ENCODE measurements at places on chromosomes 5 and 9.

- no peak for DNase-seq
Observed at GRCh38 chr5:37077146-37077545, 172.0 kb downstream of the CPLANE1 start.

DNA sequence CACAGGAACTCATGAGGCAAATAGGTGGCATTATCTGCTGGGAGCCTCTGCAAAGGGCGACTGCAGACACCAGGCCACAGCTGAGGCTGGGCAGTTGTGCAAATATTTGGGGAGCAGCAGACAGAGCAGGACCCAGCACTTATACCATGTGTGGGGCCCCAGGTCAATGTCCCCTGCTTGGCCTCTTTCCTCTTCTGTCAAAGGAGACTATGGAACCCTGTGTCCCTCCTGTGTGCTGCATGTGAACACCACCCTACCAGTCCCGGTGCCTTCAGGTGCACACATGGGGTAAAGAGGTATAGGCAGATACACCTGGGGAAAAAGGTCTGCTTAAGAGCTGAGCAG is 50.8 kb downstream of the ROR2 start:
- no peak for DNase-seq

- no peak for DNase-seq
Observed at GRCh38 chr5:127959152-127959764, 124.3 kb upstream of the SLC12A2 start.

DNA sequence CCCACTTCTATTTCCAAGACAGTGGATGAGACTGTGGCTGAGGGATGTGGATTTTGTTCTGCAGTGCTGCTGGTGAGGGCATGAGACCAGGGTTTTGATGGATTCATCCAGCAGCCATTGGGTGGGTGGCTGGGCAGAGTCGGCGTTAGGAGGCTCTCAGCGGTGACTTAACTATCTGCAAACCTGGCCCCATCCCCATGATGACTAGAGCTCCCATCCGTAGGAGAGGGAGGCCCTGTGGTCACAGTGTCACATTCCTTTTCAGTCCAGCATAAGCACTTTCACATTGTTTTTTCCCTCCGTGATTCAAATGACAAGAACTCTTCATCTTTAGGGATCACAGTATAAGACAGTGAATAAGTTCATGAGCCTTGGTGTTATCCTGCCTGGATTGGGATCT is 60.4 kb upstream of the SPRY4 start:
- DNase-seq = no peak

- DNase-seq = peak; percentile 15
Observed at GRCh38 chr9:113425072-113425471, 14.5 kb downstream of the C9orf43 start.

DNA sequence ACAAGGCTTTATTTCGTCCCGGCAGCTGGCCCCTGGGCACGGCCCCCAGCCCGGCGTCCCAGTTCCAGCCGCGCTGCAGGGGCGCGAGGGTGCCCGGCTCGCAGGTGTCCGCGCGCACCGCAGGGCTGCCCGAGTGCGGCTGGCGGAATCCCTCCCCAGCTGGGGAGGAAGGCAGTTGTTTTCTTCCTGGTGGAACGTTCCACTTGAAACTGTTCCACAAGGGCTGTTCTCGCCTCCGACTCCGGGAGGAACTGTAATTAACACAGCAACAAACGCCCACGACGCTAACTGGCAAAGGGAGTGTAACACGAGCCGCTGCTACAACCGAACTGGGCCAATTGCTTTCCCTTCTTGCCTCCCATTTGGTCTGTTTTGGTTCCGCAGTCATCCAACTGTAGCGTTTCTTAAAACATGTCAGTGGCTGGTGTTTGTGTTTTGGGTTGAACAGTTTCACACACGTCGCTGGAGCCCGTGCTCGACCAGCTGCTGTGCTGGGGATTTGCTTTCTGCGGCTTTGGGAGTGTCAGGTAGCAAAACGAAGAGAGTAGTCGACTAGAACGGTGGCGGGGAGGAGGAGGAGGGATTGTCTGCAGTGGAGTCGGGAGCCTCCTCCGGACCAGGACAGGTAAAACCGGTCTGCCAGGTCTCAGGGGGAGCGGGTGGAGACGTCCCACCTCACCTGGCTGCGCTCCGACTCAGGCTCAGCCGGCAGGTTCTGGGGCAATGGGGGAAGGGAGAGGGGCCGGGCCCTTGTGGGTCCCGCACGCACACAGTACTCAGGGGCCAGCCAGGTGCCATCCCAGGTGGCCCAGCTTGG is 131.6 kb upstream of the NIPBL start:
- peak; percentile 55 for DNase-seq

GRCh38 chr5:54624805-54625568 is 107.4 kb downstream of the SNX18 start:
- no peak for DNase-seq

DNA sequence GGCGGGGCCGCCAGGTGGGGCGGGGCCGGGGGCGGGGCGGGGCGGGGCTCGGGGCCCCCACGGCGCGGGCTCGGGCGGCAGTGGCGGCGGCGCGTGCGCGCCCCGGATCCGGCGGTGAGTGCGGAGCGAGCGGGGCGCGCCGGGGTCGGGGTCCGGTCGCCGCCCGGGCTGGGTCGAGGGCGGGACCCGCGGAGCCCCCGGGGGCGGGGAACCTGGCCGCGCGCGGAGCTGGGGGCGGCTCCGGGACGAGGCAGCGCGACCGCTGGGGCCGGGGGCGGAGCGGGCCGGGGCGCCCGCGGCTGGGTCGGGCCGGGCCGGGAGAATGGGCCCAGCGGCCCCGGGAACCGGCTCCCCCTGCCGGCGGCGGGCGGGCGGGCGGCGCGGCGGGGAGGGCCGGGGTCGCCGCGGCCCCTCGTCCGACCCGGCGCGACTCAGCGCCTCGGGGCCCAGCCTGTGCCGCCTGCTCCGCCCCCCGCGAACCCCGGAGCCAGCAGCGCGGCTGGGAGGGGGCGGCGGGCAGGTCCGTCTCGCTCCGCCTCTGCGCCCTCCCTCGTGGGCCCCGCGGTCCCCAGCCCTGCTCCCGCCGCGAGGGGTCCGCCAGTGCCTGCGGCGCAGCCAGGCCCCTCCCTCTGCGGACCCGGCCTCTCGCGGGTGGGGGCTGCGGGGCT is 3.1 kb downstream of the EGFL7 start:
- DNase-seq = peak; percentile 39
